ENCODE measurements at places on chromosomes 5 and 9. TPM values are rescaled to one million over a fixed set of nuclear protein-coding genes. Genes with fewer than 3 reads are reported as not detected.
A peak's percentile ranks its signal among the peaks of the same experiment; 100 is the strongest.

- DNase-seq: peak; percentile 23
Measured at GRCh38 chr9:122331523-122331927, 39.3 kb upstream of the PTGS1 start.

IL31RA gene
- 3.0 TPM for total RNA-seq

DNA sequence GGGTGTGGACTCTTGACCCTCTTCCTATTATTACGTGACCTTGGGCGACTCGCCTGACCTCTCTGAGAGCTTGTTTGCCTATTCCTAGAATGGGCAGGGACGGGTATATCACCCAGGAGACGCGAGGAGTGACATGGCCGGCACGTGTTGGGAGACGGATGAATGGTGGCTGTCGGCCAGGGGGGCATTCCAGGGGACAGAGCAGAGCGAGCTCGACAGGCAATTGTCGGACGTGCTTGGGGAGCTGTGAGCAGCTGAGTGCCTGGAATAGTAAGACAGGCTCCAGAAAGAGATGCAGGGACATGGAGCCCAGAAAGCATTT is 29.3 kb upstream of the UNC5A start:
- DNase-seq: no peak

- no peak for DNase-seq
Measured at GRCh38 chr5:40649463-40650030, 30.2 kb upstream of the PTGER4 start.

PCDHGC4 gene
- total RNA-seq: not detected

GRCh38 chr9:131523451-131524435 is 7.3 kb downstream of the UCK1 start:
- DNase-seq: no peak

DNA sequence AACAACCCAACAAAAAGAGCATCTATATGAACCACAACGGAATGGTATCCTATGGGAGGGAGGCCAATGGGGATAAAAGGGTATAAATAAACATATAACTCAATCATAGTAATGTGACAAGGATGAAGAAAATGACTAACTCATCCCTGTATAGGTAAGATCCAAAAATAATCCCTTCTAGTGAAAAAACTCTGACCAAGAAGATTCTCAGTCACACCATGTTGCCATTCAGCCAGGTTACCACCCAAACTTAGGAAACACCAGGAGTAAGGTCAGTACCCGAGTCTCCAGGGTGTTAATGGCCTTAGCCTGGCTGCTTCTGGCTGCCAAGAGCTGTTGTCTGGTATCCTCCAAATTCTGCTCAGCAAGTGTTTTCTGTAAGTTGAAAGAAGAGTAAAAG is 32.8 kb downstream of the GOLGA1 start:
- no peak for DNase-seq

DNA sequence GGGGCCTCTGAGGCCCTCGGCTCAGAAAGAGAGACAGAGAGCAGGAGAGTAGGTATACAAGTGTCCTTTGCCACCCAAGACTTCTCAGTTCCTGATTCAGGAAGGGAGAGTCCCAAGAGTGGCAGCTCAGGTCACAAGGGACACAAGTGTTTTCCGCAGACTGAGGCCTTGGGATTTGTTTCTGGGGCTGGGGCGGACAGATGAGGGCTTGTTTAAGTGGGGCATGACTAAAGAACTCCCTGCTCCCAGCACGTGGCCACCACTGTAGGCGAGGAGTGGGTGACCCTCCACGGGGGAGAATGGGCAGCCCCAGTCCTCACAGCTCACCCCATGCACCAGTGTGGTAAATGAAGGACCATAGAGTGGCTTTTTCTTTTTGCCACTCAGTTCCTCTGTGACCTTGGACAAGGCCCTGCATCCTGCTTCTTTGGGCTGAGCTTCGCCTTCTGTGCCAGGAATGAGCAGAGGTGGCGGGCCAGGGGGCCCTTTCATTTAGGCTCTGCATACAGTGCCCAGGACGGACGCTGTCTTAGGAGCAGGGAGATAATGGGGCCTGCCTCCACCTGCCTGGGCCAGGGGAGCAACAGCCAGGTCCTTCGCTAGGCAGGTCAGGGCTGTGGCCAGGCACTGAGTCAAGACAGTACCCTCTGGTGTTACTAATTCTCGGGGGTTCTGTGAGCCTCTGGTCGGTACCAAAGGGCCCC is 50.8 kb downstream of the AMBP start:
- no peak for DNase-seq

DNA sequence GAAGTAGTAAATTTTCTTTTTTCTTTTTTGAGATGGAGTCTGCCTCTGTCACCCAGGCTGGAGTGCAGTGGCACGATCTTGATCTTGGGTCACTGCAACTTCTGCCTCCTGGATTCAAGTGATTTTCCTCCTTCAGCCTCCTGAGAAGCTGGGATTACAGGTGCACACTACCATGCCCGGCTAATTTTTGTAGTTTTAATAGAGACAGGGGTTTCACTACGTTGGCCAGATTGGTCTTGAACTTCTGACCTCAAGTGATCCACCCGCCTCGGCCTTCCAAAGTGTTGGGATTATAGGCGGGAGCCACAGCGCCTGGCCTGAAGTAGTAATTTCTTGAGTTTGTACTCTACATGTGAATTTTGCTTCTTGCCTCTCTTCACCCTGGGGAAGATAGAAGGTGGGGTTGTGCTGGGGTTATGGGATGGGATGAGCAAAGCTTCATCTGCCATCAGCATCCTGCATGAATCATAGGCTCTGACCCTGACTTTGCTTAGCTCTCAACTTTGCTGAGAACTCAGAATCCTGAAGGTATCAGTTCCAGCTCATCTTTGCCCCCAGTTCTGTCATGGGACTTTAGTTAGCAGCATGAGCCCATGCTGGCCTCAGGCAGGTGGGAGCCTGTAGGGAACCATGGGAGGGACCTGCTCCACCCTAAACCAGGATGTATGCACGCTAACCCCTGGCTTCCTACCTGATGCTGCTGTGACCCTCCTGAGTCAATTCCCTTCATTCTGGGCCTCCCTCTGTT is 9.3 kb upstream of the CCL21 start:
- no peak for DNase-seq

ECM2 gene
- total RNA-seq: not detected

DNA sequence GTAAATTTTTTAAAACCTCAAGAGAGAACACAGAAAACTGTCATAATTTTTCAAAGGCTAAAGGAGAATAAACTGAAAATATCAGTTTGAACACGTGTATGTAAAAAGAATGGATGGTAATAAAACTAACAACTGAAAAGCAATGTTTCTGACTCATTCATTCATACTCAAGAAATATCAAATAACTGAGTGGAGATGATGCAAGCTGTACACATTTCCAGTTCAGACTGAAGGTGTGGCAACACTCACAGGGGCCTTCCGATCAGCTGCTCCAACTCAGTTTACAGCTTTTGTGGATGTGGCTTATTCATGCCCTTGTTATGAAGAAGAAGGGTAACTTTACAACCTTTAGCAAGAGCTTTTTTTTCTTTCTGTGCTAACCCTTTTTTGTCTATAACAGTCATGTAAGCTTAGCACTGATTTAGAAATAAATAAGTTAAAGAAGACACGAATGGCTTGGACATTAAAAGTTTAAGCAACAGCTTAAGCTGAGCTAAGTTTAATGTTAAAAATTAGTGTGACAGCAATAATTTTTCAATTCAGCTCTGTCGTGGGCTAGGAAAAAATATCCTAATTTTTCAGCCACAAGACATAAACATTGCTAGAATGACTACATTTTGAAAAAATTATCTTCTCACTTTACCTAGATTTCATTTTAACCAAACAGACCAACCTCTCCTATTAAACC is 453.5 kb downstream of the RAB3C start:
- DNase-seq: peak; percentile 75

GRCh38 chr5:1651971-1652872 is 128.5 kb upstream of the LPCAT1 start:
- no peak for DNase-seq

GRCh38 chr9:68498816-68499215 is 41.9 kb downstream of the TMEM252 start:
- DNase-seq: no peak

- no peak for DNase-seq
Measured at GRCh38 chr5:119290161-119290569, 65.7 kb upstream of the TNFAIP8 start.

SCAI gene
- 13.0 TPM for total RNA-seq

DNA sequence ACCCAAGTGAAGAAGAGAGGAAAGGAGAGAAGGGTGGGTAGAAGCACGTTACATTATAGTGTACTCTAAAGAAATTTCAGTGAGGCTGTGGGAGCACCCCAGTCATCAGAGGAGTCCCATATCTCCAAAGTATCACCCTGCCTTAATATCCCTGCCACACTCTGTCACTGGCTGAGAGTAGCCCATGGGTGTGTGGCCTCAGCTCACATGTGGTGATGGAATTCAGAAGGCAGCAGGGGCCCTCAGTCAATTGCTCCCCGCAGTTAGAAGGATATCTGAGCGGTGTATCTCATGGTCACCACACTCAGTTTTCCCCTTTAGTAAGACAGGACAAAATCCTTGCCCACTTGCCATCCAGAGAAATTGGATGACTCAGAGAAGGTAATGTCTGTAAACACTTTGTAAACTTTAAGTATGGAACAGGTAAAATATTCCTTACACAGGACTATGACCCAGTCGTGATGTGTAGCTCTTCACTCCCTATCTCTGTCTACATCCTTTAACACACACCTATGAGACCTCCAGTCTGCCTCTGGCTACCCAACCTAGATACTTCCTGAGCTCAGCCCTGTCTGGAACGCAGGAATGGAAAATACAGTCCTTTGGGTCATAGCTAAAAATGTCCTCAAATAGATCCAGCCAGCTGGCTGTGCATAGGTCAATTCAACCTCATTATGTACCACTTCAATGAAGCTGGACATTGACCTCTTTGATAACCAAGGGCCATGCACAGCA is 24.3 kb upstream of the PLIN2 start:
- no peak for DNase-seq

DNA sequence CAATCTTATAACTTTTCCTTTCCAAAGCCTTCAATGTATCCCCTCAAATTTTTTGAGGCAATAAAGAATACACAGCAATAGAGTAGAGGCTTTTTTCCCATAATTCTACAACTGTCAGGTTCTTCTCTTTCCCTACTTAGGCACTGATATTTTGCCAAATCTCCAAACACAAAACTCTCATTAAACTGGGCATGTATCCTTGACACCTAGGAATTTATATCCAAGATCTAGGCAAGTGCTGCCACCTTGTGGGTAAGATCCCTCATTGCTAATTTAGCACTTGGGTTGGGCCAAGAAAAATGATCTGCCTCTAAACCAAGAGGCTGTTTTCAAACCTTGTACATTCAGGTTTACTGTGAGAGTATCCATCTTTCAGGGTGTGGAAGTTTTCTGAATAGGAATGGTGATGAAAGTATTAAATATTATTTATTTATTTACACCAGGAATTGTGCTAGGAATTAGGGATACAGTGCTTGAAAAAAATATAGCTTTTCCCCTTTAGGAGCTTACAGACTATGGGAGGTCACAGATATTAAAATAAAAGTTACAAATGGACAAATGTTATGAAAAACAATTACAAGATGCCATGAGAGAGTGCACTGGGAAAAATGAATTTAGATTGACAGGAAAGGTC is 17.6 kb downstream of the TSTD2 start:
- DNase-seq: no peak

Measured in natural killer cell treated with Interleukin-12 subunit alpha and Interleukin-12 subunit beta and Interleukin-15 and Interleukin-18, amount 100 ng/mL, for 72 hours (primary cell).